ENCODE measurements at places on chromosomes 3 and 15. TPM values are rescaled to one million over a fixed set of nuclear protein-coding genes. Genes with fewer than 3 reads are reported as not detected.

Gene CACNA2D3
- 4.0 TPM for total RNA-seq

Gene LDHAL6B
- not detected for total RNA-seq

Gene MESP2
- total RNA-seq = 0.66 TPM

Gene ADGRG7
- total RNA-seq = not detected

Gene SERINC4
- 0.16 TPM for total RNA-seq

Gene SLC12A1
- 0.39 TPM for total RNA-seq

Gene P2RY12
- total RNA-seq = not detected

Gene FBLN2
- 35.2 TPM for total RNA-seq

GRCh38 chr15:66917904-66918448 lies 147.4 kb upstream of the SMAD3 start:
- H3K4me1 ChIP-seq = peaks cover 3% of the 10 kb centered on the region
- H3K27ac ChIP-seq = no peak overlapping the region
- DNase-seq = no peak
- H3K4me3 ChIP-seq = no peak overlapping the region
- H3K36me3 ChIP-seq = peaks cover 8% of the 10 kb centered on the region
- peaks cover 10% of the 10 kb centered on the region for H3K27me3 ChIP-seq

GRCh38 chr15:35596285-35596684 lies 50.3 kb upstream of the DPH6 start:
- no peak overlapping the region for H3K27ac ChIP-seq
- no peak overlapping the region for H3K4me3 ChIP-seq
- H3K4me1 ChIP-seq = no peaks in the 10 kb centered on the region
- no peaks in the 10 kb centered on the region for H3K27me3 ChIP-seq
- H3K36me3 ChIP-seq = peaks cover 5% of the 10 kb centered on the region

GRCh38 chr15:84722628-84723027 lies 6.7 kb upstream of the SEC11A start:
- no peak overlapping the region for H3K4me3 ChIP-seq
- peaks cover 21% of the 10 kb centered on the region for H3K4me1 ChIP-seq
- H3K27me3 ChIP-seq = no peaks in the 10 kb centered on the region
- DNase-seq = no peak
- H3K27ac ChIP-seq = no peak overlapping the region

GRCh38 chr15:82570721-82571508 lies 30.7 kb upstream of the RPS17 start:
- H3K36me3 ChIP-seq = no peaks in the 10 kb centered on the region
- peaks cover 15% of the 10 kb centered on the region for H3K4me1 ChIP-seq
- peak overlapping the region; percentile 52 for H3K4me3 ChIP-seq
- peak; percentile 25 for DNase-seq
- peaks cover 4% of the 10 kb centered on the region for H3K27me3 ChIP-seq

GRCh38 chr3:127234778-127235177 lies 41.8 kb downstream of the PRR23E start:
- no peaks in the 10 kb centered on the region for H3K4me1 ChIP-seq
- no peak overlapping the region for H3K27ac ChIP-seq
- H3K4me3 ChIP-seq = no peak overlapping the region
- no peak for DNase-seq

DNA sequence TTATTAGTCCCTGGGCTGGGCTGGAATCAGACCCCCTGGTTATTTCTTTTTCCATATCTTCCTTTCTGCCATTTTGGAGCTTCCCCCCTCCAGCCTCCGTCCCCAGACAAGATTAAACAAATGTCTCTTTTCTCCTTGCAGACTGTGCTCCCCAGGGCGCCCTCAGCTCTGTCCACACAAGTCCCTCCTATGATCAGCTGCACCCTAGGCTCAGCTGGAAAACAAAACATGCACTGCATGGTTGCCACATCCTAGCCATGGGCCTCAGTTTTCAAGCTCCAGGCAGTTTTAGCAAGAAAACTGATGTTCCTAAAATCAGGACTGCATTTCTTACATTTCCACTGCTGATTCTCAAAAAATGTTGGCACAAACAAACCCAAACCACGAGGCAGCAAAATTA lies 23.5 kb upstream of the RFTN1 start:
- peak overlapping the region; percentile 81 for H3K27ac ChIP-seq
- H3K36me3 ChIP-seq = no peaks in the 10 kb centered on the region
- no peaks in the 10 kb centered on the region for H3K27me3 ChIP-seq

GRCh38 chr3:9226326-9226725 lies 23.1 kb downstream of the SRGAP3 start:
- no peak overlapping the region for H3K27ac ChIP-seq
- no peaks in the 10 kb centered on the region for H3K36me3 ChIP-seq
- H3K4me1 ChIP-seq = peaks cover 63% of the 10 kb centered on the region

GRCh38 chr3:16785465-16785864 lies 99.3 kb upstream of the PLCL2 start:
- no peak overlapping the region for H3K27ac ChIP-seq
- peaks cover 18% of the 10 kb centered on the region for H3K36me3 ChIP-seq
- no peak for DNase-seq
- H3K4me3 ChIP-seq = no peak overlapping the region
- peaks cover 36% of the 10 kb centered on the region for H3K4me1 ChIP-seq

GRCh38 chr3:129593230-129593594 lies 13.3 kb downstream of the PLXND1 start:
- peak overlapping the region; percentile 58 for H3K27ac ChIP-seq
- no peak for DNase-seq
- H3K36me3 ChIP-seq = no peaks in the 10 kb centered on the region
- peaks cover 69% of the 10 kb centered on the region for H3K4me1 ChIP-seq

DNA sequence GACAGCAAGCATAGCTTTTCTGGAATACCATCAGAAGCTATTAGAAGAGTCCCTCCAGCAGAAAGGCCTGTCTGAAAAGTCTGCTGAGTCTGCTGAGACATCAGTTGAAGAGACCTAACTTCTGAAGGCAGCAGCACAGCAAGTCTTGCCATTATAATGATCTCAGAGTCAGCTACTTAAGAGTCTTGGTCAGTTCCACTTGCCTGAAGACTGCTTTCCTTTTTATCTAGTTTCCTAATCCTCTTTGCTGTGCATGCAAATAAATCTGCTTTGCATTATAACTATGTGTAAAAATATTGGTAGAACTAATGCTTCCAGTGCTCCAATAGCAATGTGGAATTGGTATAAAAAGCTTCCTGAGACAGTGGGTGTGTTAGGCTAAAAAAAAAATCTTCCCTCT lies 34.9 kb upstream of the CPOX start:
- DNase-seq = no peak
- H3K27me3 ChIP-seq = no peaks in the 10 kb centered on the region
- H3K27ac ChIP-seq = no peak overlapping the region
- H3K36me3 ChIP-seq = no peaks in the 10 kb centered on the region
- peaks cover 17% of the 10 kb centered on the region for H3K4me1 ChIP-seq

DNA sequence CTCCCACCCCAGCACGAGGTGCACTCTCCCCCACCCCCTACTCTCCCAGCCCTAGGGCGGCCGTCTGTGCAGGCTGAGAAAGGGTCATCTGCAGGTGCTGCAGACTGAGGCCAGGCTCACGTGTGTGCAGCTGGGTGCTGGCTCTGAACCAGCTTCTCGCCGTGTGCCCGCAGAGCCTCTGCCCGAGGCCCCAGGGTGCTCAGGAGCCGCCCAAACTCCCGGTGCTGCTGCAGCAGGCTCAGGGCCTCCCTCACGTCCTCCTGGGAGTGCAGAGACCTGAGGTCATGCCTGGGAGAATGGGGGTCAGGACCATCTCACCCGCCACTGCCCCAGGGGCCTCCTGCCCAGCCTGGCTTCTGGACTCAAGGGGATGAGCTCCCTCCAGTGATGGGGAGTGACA lies 17.2 kb downstream of the SPTBN5 start:
- H3K27me3 ChIP-seq = peaks cover 17% of the 10 kb centered on the region
- H3K4me1 ChIP-seq = peaks cover 4% of the 10 kb centered on the region
- H3K27ac ChIP-seq = no peak overlapping the region
- H3K4me3 ChIP-seq = no peak overlapping the region

- H3K4me3 ChIP-seq = peak overlapping the region; percentile 81
- H3K27ac ChIP-seq = peak overlapping the region; percentile 35
- H3K27me3 ChIP-seq = no peaks in the 10 kb centered on the region
- no peak for DNase-seq
Measured at GRCh38 chr3:9248522-9249271, 749 bp downstream of the SRGAP3 start.

DNA sequence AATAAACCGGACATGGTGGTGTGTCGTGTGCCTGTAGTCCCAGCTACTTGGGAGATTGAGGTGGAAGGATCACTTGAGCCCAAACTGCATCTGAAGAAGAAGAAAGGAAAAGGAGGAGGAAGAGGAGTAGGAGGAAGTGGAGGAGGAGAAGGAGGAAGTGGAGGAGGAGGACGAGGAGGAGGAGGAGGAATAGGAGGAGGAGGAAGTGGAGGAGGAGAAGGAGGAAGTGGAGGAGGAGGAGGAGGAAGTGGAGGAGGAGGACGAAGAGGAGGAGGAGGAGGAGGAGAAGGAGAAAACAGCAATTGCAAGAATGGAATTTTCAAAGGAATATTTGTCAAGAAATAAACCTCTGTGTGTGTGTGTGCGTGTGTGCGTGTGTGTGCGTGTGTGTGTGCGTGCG lies 528.6 kb downstream of the CADM2 start:
- no peaks in the 10 kb centered on the region for H3K27me3 ChIP-seq
- no peak for DNase-seq
- H3K36me3 ChIP-seq = no peaks in the 10 kb centered on the region
- no peak overlapping the region for H3K4me3 ChIP-seq

DNA sequence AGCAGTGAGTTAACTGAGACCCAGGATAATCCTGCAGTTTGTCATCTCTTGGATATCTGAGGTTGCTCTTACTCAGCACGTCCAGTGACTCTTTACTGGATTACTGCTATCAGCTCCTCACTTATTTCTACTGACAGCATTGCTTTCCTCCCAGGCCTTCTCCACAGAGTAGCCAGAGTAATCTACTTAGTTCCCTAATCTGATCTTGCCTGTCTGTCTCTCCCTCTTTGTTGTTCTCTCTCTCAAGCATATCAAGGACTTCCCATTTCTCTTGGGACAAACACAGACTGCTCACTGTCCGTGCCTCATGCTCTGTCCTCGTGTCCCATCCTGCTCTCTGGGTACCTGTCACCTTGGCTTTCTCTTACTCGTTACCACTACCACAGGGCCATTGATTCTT lies 376.2 kb downstream of the FEZF2 start:
- H3K4me3 ChIP-seq = no peak overlapping the region
- no peak for DNase-seq
- H3K27me3 ChIP-seq = no peaks in the 10 kb centered on the region
- peak overlapping the region; percentile 66 for H3K27ac ChIP-seq
- peaks cover 28% of the 10 kb centered on the region for H3K4me1 ChIP-seq

GRCh38 chr3:49617390-49618013 lies 56.6 kb upstream of the APEH start:
- peaks cover 12% of the 10 kb centered on the region for H3K4me1 ChIP-seq
- no peak overlapping the region for H3K27ac ChIP-seq
- H3K4me3 ChIP-seq = no peak overlapping the region
- no peak for DNase-seq

GRCh38 chr3:41456162-41456561 lies 256.9 kb downstream of the CTNNB1 start:
- H3K4me1 ChIP-seq = peaks cover 23% of the 10 kb centered on the region
- peaks cover 14% of the 10 kb centered on the region for H3K36me3 ChIP-seq
- no peak for DNase-seq
- H3K27me3 ChIP-seq = no peaks in the 10 kb centered on the region
- no peak overlapping the region for H3K4me3 ChIP-seq

GRCh38 chr15:52714968-52715367 lies 35.8 kb upstream of the ATOSA start:
- H3K27me3 ChIP-seq = no peaks in the 10 kb centered on the region
- no peak overlapping the region for H3K4me3 ChIP-seq
- peak overlapping the region; percentile 38 for H3K27ac ChIP-seq
- H3K36me3 ChIP-seq = no peaks in the 10 kb centered on the region
- H3K4me1 ChIP-seq = peaks cover 12% of the 10 kb centered on the region
- no peak for DNase-seq

- H3K4me3 ChIP-seq = no peak overlapping the region
- no peak for DNase-seq
- peaks cover 25% of the 10 kb centered on the region for H3K36me3 ChIP-seq
- H3K4me1 ChIP-seq = peaks cover 54% of the 10 kb centered on the region
Measured at GRCh38 chr3:122497425-122497824, 17.3 kb downstream of the KPNA1 start.

DNA sequence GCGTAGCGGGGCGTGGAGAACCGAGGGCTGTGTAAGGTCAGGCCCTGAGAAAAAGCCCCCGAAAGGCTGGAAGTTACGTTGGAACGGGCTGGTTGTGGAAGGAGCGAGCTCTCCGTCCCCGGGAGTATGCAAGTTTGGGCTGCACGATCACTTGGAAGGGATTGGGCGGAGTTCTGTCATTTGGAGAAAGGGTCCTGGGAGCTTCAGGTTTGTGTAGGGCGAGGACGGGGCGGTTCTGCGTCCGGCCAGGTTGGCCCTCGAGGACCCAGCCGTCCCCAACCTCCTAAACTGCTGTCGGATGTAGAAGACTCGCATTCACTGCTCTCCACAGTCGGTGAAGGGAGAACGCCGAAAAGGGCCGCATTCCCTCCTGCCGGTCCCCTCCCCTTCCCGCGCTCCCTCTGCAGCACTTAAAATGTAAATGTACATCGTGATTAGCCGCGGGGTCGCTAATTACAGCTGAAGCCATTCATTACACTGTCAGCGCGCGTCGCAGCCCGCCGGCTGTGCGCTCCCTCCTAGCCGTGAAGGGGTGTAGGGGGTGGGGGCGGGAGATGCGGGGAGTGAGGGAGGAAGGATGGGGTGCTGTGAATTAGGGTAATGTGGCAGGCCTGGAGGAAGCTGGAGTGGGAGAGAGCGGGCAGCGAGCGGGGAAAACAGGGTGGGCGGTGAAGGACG lies 2.5 kb upstream of the RPP25 start:
- peak overlapping the region; percentile 72 for H3K27ac ChIP-seq
- peaks cover 33% of the 10 kb centered on the region for H3K4me1 ChIP-seq
- peaks cover 59% of the 10 kb centered on the region for H3K27me3 ChIP-seq
- peak overlapping the region; percentile 88 for H3K4me3 ChIP-seq
- peak; percentile 63 for DNase-seq

All from WTC11 (cell line).